ENCODE measurements at places on chromosomes 13 and 19.

DNA sequence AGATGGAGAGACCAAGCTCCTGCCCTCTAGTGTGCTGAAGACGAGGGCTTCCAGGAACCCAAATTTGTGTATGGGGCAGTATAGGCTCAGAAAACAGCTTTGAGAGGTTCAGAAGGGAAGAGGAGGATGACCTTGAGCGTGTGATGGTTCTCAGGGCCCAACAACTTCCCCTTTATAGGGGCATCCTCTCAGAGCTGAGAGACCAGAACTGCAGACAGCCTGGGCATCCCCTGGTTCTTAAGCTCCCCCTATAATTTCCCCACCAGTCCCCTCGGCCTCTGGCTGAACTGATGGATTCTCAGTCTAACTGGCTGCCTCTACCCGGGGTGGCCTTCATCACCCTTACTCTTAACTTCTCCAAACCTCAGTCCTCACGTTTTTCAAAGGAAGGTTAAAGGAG is 167.5 kb downstream of the URI1 start:
- DNase-seq: no peak

GRCh38 chr13:38630780-38631179 is 56.1 kb upstream of the FREM2 start:
- no peak for DNase-seq

GRCh38 chr13:112602189-112602588 is 14.2 kb upstream of the TUBGCP3 start:
- DNase-seq: no peak

DNA sequence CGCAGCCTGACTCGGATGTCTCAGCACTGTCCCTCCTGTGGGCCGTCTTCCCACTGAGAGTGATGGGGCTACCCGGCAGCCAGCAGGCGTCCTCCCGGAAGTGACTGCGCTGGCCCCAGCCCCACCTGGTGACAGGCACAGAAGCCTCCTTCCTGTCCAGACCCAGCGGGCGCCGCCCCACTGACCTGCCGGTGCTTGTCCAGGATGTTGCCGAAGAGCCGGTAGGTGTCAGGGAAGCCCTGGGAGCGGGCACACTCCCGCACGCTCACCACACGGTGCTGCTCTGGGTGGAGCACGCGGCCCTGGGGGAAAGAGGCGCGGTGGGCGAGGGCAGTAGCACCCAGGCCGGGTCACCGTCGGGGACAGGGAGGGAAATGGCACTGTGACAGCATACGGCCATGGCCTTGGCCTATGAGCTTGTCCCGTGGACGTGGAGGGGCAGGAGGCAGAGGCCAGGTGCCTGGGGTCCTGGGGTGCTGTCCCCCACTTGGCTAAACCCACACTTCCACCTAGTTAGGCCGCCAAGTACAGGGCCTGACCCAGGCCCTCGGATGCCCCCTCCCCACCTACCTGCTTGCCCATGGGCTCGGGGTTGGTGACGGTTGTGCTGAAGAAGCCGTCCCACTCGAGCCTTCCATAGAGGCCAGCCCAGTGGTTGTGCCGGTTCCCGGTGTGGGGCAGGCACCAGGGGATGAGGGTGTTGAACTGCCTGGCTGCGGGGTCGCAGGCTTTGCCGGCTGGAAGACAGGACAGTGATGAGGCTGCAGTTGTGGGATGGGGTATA is 16.0 kb upstream of the EIF3G start:
- no peak for DNase-seq

GRCh38 chr19:36196249-36196648 is 18.2 kb downstream of the ZNF565 start:
- DNase-seq: no peak

DNA sequence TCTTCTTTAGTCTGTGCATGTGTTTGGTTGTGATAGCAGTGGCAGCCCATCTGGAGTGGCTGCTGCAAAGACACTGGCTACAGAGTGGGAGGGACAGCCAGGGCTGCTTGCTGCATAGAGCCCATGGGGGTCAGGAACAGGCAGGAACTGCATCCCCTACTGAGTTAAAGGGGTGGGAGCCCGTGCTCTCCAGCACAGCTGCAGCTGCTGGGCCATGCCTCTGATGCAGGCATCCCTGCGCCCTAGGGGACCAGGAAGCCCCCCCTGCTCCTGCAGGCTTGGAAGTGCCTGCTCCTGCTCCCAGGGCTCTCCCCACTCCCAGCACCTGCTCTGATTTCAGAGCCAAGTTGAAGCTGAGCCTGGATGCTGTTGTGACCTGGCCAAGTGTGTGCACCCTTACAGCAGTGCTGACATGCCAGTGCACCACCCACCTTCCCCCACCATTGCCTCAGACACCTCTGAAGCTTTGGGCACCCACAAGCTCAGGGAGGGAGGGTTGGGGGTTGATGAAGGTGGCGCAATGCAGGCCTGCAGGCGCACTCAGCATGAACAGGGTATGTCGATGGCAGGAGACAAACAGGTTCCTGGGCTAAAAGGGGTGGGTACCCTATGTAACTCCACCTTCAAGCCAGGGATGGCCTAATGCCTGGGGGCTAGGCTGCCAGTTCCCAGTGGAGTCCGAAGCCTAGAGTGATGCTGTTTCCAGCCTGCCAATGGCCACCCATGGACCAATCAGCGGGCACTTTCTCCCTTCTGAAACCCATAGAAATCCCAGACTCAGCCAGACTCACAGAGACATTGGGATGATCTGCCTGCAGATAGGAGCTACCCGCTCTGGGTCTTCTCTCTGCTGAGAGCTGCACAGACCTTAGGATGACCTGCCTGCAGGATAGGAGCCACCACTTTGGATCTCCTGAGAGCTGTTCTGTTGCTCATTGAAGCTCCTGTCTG is 919.9 kb upstream of the MIR17HG start:
- DNase-seq: no peak

DNA sequence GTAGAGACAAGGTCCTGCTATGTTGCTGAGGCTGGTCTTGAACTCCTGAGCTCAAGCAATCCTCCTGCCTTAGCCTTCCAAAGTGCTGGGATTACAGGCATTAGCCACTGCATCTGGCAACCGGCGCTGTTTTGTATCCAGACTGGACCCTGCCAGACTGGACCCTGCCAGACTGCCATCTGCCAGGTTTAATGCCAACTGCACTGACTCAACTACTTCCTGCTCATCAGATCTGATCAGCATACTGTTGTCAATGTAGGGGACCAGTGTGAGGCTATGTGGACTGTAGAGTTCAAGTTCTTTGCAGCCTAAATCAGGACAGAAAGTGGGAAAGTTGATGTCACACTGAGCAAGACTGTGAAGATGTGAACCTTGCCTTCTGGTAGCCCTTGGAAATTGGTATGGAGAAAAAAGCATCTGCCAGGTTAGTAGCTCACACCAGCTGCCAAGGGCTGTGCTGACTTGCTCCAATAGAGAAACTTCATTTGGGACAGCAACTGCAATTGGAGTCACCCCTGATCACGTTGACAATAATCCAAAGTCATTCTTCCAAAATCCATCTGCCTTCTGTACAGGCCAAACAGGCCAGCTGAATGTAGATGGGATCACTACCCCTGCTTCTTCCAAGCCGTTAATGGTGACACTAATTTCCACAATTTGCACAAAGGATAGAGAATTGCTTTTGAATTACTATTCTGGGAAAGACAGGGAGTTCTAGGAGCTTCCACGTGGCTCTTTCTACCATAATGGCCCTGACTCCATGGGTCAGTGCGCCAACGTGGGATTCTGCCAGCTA is 36.8 kb upstream of the ATP1A3 start:
- no peak for DNase-seq

DNA sequence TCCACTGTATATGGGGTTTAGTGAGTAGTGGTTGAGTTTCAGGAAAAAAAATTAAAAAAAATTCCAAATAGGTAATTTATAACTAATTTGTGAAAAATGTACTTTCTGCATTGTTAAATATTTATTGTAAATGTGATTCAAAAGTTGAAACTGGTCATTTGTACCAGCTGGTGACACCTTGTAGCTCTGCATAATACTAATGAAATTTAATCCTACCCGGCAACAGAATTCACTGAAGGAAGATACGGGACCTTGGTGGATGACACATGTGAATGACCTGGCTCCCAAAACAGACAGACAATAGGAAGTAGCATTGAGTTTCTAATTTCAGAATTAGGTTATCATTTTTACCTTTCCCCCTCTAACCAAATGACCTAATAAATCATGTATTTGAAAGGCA is 73.8 kb downstream of the SLITRK6 start:
- no peak for DNase-seq

GRCh38 chr13:23799945-23800344 is 89.3 kb downstream of the MIPEP start:
- DNase-seq: no peak

GRCh38 chr13:44465318-44465717 is 91.7 kb downstream of the SERP2 start:
- no peak for DNase-seq

GRCh38 chr19:51367255-51367564 is 1.0 kb upstream of the ETFB start:
- no peak for DNase-seq

DNA sequence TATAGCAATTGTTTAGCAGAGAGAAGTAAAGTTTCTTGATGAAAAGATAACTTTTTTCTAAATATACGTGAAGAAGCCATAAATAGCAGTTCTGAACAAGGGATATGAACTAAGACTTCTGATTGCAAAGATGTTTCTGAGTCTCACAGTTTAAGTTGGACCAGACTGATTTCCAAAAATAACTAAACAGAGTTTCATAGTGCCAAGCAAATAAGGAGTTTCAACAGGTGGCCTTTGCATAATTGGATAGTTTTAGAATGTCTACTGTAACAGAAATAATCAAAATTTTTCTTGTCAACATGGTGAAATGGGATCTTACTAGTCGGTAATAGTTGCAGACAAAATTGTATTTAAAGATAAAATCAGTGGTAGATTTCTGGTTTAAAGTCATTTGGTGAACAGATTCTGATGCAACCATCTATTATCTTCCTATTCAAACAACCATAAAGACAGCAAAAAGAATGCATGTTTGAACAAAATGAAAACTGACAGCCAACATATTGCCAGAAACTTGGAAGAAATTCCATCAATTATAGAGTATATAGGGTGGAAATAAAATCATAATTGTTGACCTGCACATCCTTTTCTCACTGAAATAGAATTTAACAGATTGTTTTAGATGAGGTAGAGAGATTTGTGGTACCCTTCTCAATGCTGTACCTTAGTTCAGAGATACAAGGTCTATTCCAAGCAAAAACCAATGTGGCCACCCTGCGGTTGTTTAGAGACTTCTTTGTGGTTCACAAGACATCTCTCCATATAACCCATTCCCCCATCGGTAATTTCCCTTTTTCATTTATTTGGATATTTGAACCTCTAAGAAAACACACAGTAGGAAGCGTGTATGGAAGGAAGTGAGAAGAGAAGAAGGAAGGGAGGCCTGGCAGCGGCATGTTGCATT is 275.3 kb downstream of the COG6 start:
- DNase-seq: no peak

GRCh38 chr13:109783447-109783814 is 3.0 kb downstream of the IRS2 start:
- DNase-seq: no peak

DNA sequence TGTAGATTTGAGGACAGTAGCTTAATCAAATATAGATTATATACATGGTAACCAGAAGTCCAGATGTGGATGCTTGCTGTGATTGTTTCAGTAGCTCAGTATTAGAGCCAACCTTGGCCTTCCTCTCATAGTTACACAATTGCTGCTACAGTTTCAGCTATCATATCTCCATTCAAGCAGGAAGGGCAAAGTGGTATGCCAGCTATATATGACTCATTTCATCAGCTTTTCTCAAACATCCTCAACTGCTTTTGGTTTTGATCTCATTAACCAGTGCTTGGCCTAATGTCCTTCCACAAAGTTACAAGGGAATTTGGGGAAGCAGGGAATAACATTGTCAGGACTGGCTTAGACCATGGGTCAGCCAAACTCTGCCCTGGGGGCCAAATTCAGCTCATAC is 73.0 kb upstream of the MAB21L1 start:
- DNase-seq: no peak
